Osteoblast (primary cell): ENCODE measurements at places on chromosomes 2 and 18. TPM values are rescaled to one million over a fixed set of nuclear protein-coding genes. Genes with fewer than 3 reads are reported as not detected.

Gene CELF4
- not detected in 2 replicates for total RNA-seq

Gene BOLL
- not detected in 2 replicates for total RNA-seq

Gene LRRC30
- total RNA-seq, result not detected in 2 replicates

- no peaks in the 10 kb centered on the region for H3K36me3 ChIP-seq
- no peak for DNase-seq
- no peaks in the 10 kb centered on the region for H3K4me1 ChIP-seq
- H3K27me3 ChIP-seq, result no peaks in the 10 kb centered on the region
Measured at GRCh38 chr2:152155209-152155608, 20.4 kb downstream of the STAM2 start.

DNA sequence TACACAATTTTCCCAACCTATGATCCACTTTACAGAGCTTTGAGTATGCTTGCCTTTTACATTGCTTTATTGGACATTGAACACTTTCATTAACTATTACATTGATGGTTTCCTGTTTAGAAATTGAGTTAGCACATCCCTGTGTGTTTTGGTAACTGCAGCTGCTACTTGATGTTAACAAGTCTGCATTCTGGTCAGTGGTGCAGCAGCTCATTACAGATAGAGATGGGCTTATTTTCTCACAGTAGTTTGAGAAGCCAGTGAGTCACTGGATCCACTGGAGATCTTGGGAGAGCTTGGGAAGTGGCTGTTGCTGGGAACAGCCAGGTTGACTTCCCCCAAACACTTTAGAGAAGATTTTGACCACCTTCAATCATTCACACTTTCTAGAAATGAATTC lies 150.5 kb downstream of the ARHGAP15 start:
- no peaks in the 10 kb centered on the region for H3K27me3 ChIP-seq
- no peak overlapping the region for H3K4me3 ChIP-seq
- DNase-seq, result no peak
- no peaks in the 10 kb centered on the region for H3K4me1 ChIP-seq
- no peaks in the 10 kb centered on the region for H3K36me3 ChIP-seq

Gene SLC5A7
- total RNA-seq, result not detected in 2 replicates

DNA sequence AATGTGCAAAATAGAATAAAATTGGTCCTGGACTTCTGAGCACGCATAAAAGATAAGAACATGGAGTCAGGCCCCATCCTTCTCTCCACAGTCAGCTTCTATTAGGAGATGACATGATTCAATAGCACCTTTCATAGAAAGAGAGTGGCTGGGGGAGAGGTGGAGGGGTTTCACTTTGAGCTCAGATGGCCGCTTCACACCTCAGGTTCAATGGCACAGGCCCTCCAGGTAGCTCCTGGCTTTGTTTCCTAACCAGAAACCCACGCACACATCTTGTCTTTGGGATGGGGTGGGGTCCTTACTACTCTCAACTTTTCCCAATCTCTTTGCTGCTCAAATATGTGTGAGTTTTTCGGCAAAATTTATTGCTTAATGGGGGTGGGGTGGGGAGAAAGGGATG lies 332.3 kb downstream of the CLIP4 start:
- H3K4me3 ChIP-seq, result no peak overlapping the region
- no peak for DNase-seq
- H3K27ac ChIP-seq, result no peak overlapping the region
- no peaks in the 10 kb centered on the region for H3K4me1 ChIP-seq
- H3K27me3 ChIP-seq, result no peaks in the 10 kb centered on the region

GRCh38 chr18:33115917-33116316 lies 324.6 kb downstream of the CCDC178 start:
- no peaks in the 10 kb centered on the region for H3K4me1 ChIP-seq
- no peak for DNase-seq
- H3K36me3 ChIP-seq, result no peaks in the 10 kb centered on the region
- H3K4me3 ChIP-seq, result no peak overlapping the region

Gene IL36B
- total RNA-seq, result not detected in 2 replicates

- DNase-seq, result peak; percentile 87
- H3K4me3 ChIP-seq, result peak overlapping the region; percentile 16
- H3K27ac ChIP-seq, result no peak overlapping the region
- H3K4me1 ChIP-seq, result peaks cover 12% of the 10 kb centered on the region
- peaks cover 98% of the 10 kb centered on the region for H3K27me3 ChIP-seq
Measured at GRCh38 chr2:174336501-174337336, 2.0 kb downstream of the SP9 start.

DNA sequence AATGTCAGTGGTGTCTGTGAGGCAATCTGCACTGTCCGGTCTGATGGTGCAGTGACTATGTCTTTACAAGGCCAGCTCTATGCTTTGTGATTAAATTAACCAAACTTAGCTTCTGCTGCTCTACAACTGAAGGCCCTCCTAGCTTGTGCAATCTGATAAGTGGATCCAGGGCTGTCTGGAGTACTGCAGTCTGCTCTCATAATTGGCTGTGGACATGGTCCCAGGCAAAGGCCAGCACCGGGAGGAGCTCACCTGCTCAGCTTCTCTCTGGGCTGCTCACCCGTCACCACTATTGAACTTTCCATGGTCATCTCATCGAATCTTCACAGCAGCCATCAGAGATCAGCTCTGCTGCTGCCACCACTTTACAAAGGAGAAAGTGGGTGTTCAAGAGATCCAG lies 13.0 kb upstream of the APCDD1 start:
- H3K4me1 ChIP-seq, result no peaks in the 10 kb centered on the region
- no peak overlapping the region for H3K4me3 ChIP-seq
- H3K27ac ChIP-seq, result no peak overlapping the region
- H3K36me3 ChIP-seq, result no peaks in the 10 kb centered on the region
- peaks cover 20% of the 10 kb centered on the region for H3K27me3 ChIP-seq
- no peak for DNase-seq

DNA sequence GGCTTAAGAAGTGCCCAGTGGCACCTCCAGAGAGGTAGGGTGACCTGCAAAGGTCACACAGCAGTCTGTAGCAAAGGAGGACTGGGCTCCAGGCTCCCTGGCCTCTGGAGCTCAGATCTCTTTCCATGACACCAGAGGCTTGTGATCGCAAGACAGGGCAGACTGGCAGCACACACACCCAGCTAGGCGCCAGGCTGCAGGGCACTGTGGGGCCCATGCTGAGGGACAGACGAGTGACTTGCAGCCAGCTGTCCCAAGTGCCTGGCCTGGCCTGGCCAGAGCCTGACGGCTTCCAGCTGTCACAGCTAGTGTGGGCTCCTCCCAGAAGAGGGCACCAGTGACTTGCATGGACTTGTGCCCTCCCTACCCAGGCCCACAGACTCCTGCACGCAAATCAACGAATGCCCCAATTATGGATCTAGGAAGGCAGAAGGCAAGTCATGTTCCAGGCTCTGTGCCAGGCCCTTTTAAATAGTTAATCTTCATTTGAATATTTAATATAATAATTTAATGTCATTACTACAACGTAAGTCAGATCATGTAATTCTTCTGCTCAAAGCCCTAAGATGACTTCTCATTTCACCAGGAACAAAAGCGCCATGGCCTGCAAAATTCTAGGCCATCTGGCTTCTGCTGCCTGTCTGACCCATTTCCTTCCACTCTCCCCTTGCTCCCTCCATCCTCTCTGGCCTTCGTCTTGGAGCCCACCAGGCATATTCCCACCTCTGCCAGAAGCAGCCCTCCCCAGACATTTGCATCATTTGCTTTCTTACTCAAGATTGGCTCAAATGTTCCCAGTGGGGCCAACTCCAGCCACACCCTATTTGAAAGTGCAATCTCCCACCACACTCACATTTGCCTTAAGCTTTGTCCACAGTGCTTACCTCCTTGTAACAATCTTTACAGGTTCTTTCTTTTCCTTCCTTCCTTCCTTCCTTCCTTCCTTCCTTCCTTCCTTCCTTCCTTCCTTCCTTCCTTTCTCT lies 3.7 kb upstream of the SPEG start:
- DNase-seq, result peak; percentile 93
- peaks cover 18% of the 10 kb centered on the region for H3K4me1 ChIP-seq
- no peak overlapping the region for H3K4me3 ChIP-seq
- H3K27me3 ChIP-seq, result peaks cover 4% of the 10 kb centered on the region
- H3K27ac ChIP-seq, result no peak overlapping the region

GRCh38 chr2:99961196-99961913 lies 181.0 kb downstream of the AFF3 start:
- H3K27me3 ChIP-seq, result no peaks in the 10 kb centered on the region
- H3K4me1 ChIP-seq, result no peaks in the 10 kb centered on the region
- no peak overlapping the region for H3K4me3 ChIP-seq
- H3K27ac ChIP-seq, result no peak overlapping the region

Gene SPDYA
- total RNA-seq, result 0.59 and 0.72 TPM in 2 replicates

Gene RBM44
- 0.59 and 0.72 TPM in 2 replicates for total RNA-seq

Gene SIX3
- not detected in 2 replicates for total RNA-seq

Gene ADRA2B
- under 0.01 TPM in 1 of 2 replicates, not detected in the other for total RNA-seq

DNA sequence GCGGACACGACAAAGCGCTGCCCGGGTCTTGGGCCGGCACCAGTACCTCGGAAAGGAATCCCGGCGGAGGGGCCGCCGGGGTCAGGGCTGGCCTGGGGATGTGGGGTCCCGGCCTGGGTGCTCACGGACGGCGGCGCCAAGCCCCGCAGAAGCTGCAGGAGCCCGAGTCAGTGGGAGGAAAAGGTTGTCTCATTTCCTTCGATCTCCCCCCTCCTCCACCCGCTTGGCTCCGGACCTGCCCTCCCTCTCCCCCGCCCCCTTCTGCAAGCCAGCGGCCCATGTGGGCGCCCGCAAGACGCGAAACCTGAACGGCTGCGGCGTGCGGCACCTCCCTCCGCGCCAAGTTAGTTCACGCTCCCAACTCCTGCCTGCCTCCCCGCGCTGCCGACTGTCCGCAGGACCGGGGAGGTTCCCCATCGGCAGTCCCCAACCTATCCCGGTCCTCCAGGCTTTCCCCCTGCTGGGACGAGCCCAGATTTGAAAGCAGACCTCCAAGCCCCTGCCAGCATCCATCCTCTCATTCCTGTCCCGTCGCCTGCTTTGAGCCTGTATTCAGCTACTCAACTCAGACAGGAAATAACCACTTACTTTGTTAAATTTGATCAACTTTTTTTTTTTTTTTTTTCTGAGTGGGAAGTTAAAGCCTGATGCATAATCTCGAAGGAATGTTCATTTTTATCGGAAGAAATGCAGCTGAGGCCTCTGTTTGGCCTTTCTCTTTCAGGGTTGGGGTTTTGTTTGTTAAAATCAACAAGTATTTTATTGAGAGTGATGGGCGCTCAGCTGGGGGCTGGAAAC lies at the start of gene EVA1A:
TSS of gene EVA1A (minus strand) at position 172 of the 798 bp plus-strand sequence. CDS start 42,799 bp downstream, outside the sequence.
- H3K4me1 ChIP-seq, result peaks cover 49% of the 10 kb centered on the region
- peak within 1 kb of the TSS; percentile 91 for H3K4me3 ChIP-seq
- no peaks in the 10 kb centered on the region for H3K27me3 ChIP-seq
- DNase-seq, result peak; percentile 86

Gene PID1
- total RNA-seq, result 9.8 and 11.8 TPM in 2 replicates

DNA sequence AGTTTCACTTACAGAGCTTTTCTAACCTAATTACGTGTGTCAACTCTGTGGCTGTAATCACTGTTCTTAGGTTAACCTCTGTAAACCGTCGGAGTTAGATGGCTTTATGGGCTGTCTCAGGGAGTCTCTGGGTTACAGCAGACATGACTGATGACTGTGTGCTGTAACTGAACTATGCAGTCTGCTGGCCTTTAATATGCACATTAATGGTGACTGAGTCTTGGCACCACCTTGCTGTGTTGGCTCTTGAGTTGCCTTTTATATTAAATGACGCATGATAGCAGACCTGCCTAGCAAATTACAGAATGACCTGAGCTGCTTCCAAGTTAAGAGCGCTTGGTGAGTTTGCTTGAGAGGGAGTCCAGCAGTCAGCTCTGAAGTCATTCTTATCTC lies 90.1 kb downstream of the ACKR3 start:
- no peak overlapping the region for H3K4me3 ChIP-seq
- peaks cover 10% of the 10 kb centered on the region for H3K27me3 ChIP-seq
- no peak overlapping the region for H3K27ac ChIP-seq
- peaks cover 44% of the 10 kb centered on the region for H3K4me1 ChIP-seq
- H3K36me3 ChIP-seq, result no peaks in the 10 kb centered on the region

Gene IMP4
- 54.8 and 55.7 TPM in 2 replicates for total RNA-seq

- no peak overlapping the region for H3K27ac ChIP-seq
- H3K27me3 ChIP-seq, result no peaks in the 10 kb centered on the region
- H3K4me1 ChIP-seq, result peaks cover 5% of the 10 kb centered on the region
- H3K4me3 ChIP-seq, result no peak overlapping the region
Measured at GRCh38 chr2:40178971-40179370, 272.9 kb downstream of the SLC8A1 start.

- no peaks in the 10 kb centered on the region for H3K27me3 ChIP-seq
- H3K4me1 ChIP-seq, result no peaks in the 10 kb centered on the region
- no peak overlapping the region for H3K27ac ChIP-seq
- no peaks in the 10 kb centered on the region for H3K36me3 ChIP-seq
- DNase-seq, result no peak
Measured at GRCh38 chr2:57920342-57920939, 126.2 kb upstream of the VRK2 start.

Gene ITGB6
- under 0.01 TPM in 2 replicates for total RNA-seq

DNA sequence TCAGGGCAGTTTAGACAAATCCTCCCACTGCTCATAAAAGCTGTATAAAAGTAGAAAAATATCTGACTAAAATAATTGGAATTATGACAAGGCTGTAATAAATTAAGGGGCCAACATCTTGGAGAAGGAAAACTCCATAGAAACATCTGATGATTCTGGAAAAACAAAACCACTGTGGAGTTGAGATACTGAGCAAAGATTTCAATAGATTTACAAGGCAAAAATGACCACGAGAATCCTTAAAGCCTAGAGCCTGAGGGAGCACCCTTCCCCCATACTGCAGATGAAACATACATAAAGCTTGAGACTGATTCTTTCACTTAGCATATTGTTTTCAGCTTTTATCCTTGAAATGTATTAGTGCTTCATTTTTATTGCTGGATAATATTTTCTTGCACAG lies 286.4 kb upstream of the MMADHC start:
- H3K4me1 ChIP-seq, result peaks cover 2% of the 10 kb centered on the region
- H3K36me3 ChIP-seq, result no peaks in the 10 kb centered on the region
- H3K27me3 ChIP-seq, result no peaks in the 10 kb centered on the region
- no peak for DNase-seq

- H3K27me3 ChIP-seq, result no peaks in the 10 kb centered on the region
- DNase-seq, result no peak
- no peaks in the 10 kb centered on the region for H3K4me1 ChIP-seq
- H3K36me3 ChIP-seq, result no peaks in the 10 kb centered on the region
- H3K27ac ChIP-seq, result no peak overlapping the region
Measured at GRCh38 chr2:238754259-238754658, 93.6 kb upstream of the TWIST2 start.

- DNase-seq, result no peak
- no peak overlapping the region for H3K4me3 ChIP-seq
- H3K4me1 ChIP-seq, result no peaks in the 10 kb centered on the region
- no peaks in the 10 kb centered on the region for H3K36me3 ChIP-seq
- H3K27me3 ChIP-seq, result peaks cover 4% of the 10 kb centered on the region
Measured at GRCh38 chr2:10252661-10253060, 50.0 kb upstream of the HPCAL1 start.

GRCh38 chr18:36303211-36303844 lies 5.8 kb downstream of the FHOD3 start:
- H3K27ac ChIP-seq, result no peak overlapping the region
- H3K4me1 ChIP-seq, result peaks cover 11% of the 10 kb centered on the region
- no peaks in the 10 kb centered on the region for H3K27me3 ChIP-seq
- no peak for DNase-seq

GRCh38 chr2:114534116-114535084 lies 92.0 kb downstream of the DPP10 start:
- H3K4me3 ChIP-seq, result no peak overlapping the region
- DNase-seq, result no peak
- no peaks in the 10 kb centered on the region for H3K27me3 ChIP-seq
- H3K27ac ChIP-seq, result no peak overlapping the region
- no peaks in the 10 kb centered on the region for H3K4me1 ChIP-seq
- no peaks in the 10 kb centered on the region for H3K36me3 ChIP-seq

Gene EVX2
- total RNA-seq, result under 0.01 TPM in 1 of 2 replicates, not detected in the other
